ENCODE measurements at places on chromosomes 1 and 21.

DNA sequence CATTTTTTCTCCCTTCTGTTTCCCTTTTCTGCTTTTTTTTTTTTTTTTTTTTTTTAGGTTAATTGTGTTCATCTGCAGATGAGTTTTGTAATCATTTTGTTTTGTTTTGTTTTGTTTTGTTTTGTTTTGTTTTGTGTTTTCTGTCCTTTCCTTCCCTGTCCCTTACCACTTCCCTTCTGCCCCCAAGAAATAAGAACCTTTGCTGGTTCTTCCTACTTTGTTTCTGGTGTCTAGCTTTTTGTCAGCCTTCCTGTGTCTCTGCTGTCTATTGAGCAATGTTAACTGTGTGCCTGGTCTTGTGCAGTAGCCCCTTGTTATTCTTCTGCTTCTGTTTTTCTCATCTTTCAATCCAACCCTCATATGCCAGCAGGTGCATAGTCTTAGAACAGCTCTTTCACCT, 46.0 kb downstream of the MPZL1 start:
- no peak for DNase-seq

DNA sequence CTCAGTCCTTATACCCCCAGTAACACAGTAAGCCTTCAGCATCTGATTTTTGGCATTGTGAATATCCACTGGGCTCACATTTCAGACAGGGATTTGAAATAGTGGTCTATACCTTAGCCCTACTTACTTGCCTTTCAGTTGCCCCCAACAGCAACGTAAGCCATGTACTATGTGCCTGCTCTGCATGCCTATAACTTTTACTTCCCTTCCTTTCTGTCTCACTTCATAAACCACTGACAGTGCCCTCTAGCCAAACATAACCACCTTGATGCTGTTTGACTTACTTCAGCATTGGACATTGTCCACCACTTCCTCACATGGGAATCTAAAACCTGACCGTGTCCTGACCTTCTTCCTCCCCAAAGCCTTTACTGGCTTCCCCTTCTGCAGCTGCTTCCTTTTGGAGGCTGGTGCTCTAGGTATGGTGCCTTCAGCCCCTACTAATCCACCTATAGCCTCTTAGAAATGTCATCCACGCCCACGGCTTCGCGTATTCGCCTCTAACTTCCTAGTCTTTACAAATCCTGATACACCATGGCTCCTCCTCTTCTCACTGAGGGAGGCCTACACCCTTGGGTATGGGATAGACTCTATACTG, 3.6 kb upstream of the ZNF672 start:
- no peak for DNase-seq

- no peak for DNase-seq
Observed at GRCh38 chr1:9929431-9930385, 13.5 kb downstream of the LZIC start.

- DNase-seq: no peak
Observed at GRCh38 chr21:44423312-44423821, 31.9 kb upstream of the LRRC3 start.

GRCh38 chr1:227317011-227317451, 1.3 kb downstream of the CDC42BPA start:
- no peak for DNase-seq

DNA sequence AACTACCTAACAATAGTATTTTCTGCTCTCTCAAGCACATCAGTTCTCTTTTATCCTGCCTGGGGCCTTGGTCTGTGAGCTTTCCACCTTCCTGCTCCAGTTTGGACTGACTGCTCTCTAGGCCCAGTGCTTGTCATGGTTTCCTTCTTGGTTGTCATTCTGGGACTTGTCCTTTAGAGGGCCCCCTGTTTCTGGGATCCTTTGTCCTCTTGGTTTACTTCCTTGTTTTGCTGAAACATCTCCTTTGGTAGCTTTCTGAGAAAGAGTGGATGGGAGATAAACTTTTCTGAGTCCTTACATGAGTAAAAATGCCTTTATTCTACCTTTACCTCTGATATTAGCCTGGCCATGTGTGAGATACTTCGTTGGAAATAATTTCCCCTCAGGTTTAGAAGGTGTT, 4.7 kb downstream of the SLC1A7 start:
- no peak for DNase-seq

- no peak for DNase-seq
Observed at GRCh38 chr1:208874915-208875314, 630.7 kb upstream of the PLXNA2 start.

DNA sequence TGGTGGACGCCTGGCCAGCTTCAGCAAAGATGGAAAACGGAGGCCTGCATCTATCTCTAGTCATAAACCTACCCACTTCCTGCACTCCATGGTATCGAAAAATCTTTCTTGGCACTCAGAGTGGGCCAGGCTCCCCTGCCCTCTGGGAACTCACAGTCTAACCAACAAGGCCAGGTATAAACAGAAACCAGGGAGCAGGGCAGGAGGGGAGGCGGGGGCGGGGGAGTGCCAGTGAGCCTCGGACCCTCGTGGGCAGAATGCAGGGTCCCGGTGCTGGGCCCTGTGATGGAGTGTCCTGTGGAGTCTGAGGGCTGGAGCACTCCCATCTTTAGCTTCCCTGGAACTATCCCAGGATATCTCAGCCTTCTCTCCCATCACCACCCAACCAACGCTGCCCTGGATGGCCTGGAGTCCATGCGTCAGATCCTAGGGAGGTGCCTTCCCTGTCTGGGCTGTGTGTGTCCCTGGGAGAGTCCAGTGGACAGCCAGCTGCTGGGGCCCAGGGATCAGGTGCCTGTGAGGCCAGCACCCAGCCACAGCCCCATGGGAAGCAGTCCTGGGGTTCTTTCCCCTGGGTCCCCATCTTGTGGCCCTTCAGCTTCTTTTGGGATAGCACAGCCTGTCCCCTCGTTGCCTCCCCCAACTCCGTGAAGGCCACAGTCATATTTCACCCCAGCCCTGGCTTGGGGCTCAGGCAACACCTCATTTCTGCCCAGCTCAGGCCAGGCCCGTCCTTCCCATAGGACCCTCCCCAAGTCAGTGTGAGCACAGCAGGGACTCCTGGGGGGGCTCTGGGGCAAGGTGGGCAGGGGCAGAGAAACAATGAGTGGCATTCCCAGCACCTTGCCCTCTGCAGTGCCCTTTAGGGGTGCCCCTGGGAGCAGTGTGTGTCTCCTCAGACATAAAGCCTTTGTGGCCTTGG, 1.1 kb upstream of the EPS8L3 start:
- no peak for DNase-seq

- no peak for DNase-seq
Observed at GRCh38 chr1:32926562-32926961, 25.4 kb upstream of the TMEM54 start.

- no peak for DNase-seq
Observed at GRCh38 chr1:245788886-245789285, 634.1 kb downstream of the KIF26B start.

DNA sequence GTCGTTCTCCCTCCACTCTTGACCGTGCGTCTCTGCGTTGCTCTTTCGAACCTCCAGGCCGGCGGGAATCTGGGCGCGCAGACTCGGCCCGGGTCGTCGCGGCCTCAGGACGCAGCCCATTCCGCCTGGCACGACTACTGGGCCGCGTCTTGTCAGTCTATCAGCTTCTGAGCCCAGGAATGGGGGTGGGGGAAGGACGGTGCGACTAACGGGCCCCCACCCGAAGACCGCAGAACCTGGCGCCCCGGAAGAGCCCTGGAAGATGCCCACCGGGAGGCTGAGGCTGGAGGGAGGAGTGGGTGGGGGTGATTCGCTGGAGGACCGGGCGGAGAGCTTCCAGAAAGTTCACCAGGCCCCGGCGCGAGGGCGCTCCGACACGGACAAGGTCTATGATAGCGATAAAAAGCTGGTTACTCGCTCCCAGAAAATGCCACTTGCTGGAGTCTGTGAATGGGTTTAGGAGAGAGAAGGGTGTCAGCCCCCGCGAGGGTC, 1.7 kb upstream of the DMRTA2 start:
- no peak for DNase-seq

DNA sequence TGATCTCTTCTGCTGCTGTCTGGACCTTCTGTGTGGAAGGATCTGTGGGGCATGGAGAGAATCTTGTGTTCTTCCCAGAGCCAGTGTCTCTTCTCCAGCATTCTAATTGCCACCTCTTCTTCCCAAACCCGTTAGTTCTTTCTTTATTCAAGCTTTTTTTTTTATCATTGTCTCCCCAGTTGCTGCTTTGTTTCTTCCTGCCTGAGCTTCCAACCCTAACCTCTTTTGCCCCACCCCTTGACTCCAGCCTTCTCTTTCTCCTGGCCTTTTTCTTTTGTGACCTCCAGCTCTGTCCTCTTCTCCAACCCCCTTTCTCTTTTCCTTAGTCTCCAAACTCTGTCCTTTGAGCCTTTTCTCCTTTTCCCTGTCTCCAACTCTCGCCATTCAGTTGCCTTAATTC, 4.5 kb downstream of the AGO1 start:
- DNase-seq: no peak

- no peak for DNase-seq
Observed at GRCh38 chr1:230107941-230108340, 40.9 kb downstream of the GALNT2 start.

DNA sequence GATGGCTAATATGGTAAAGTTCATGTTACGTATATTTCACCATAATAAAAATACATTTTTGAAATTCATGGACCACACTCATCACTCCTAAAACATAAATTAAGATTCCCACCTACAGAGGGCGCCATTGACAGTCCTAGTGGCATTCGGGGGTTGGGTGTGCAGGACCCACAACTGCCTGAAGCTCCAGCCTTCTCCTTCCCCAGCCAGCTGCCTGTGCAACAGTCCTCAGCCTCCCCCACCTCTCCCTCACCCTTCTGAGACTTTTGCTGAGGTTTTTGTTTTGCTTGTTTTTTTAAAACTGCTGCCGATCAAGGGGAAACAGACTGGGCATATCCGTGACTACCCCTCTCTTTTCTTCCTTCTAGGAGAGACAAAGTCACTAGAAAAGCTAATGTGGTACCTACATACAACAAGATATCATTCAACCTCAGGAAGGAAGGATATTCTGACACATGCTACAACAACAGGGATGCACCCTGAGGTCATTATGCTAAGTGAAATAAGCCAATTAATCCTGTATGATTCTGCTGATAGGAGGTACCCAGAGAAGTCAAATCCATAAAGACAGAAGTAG, 9.2 kb upstream of the EVA1C start:
- peak; percentile 14 for DNase-seq

DNA sequence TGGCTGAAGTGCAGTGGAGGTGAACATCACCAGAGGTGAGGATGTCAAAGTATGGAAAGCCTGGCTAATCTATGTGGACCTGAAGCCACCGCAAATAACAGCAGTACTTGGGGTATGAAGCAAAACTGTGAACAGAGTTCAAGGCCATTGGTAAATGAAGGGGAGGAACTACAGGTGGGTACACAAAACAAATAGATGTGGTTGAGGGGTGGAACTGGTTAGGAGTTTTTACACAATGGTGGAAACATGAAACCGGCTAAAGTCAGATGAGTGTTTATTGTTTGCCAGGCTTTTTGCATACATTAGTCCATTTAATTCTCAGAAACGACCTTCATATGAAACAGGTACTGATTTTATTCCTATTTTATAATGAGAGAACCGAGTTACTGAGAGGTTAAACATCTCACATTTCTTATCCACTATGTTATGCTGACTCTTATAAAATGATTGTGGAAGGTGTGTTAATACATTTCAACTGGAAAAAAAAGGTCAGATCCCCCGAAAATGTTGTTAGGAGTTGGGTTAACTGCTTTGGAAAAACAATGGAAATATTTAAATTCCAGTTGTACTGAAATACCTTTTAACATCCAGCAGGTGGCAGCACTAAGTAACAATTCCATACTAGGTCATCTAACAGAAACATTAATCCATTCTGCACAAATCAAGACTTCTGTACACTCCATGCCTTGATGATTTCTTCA, 44.3 kb upstream of the GTF2B start:
- DNase-seq: no peak

- no peak for DNase-seq
Observed at GRCh38 chr1:223001653-223002634, 141.1 kb downstream of the TLR5 start.

DNA sequence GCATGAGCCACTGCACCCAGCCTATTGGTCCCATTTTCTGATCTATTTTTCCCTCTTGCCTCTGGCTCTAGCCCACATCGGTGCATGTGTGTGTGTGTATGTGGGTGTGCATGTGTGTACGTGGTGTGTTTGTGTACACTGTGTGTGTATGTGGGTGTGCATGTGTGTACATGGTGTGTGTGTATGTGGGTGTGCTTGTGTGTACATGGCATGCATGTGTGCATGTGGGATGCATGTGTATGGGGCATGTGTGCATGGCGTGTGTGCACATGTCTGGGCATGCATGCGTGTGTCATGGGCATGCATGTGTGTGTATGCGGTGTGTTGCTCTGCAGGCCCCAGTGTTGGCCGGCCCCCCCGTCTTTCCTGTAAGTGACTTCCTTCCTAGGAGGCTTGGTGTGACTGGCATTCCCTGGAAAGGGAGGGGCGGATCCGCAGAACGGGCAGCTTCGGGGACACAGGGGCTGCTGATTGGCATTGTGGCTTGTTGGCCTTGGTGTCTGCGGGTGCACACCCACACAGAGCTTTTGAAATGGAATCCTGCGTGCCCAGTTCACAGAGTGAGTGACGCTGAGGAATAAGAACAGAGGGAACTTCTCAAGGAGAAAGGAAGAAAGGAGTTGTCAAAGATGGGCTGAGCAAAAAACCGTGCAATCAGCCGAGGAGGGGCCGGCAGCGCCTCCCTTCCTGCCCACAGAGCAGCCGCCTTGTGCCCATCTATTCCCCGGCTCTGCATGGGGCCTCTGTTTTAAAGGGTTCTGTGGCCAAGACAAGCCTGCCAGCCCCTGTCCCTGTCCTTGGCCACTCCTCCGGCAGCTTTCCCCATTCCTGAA, 8.0 kb downstream of the PDXK start:
- no peak for DNase-seq

GRCh38 chr1:116686723-116687352, 19.3 kb upstream of the IGSF3 start:
- DNase-seq: no peak

- no peak for DNase-seq
Observed at GRCh38 chr1:23558872-23559135, 497 bp downstream of the ID3 start.

- DNase-seq: no peak
Observed at GRCh38 chr1:176032040-176032645, 174.9 kb downstream of the COP1 start.

DNA sequence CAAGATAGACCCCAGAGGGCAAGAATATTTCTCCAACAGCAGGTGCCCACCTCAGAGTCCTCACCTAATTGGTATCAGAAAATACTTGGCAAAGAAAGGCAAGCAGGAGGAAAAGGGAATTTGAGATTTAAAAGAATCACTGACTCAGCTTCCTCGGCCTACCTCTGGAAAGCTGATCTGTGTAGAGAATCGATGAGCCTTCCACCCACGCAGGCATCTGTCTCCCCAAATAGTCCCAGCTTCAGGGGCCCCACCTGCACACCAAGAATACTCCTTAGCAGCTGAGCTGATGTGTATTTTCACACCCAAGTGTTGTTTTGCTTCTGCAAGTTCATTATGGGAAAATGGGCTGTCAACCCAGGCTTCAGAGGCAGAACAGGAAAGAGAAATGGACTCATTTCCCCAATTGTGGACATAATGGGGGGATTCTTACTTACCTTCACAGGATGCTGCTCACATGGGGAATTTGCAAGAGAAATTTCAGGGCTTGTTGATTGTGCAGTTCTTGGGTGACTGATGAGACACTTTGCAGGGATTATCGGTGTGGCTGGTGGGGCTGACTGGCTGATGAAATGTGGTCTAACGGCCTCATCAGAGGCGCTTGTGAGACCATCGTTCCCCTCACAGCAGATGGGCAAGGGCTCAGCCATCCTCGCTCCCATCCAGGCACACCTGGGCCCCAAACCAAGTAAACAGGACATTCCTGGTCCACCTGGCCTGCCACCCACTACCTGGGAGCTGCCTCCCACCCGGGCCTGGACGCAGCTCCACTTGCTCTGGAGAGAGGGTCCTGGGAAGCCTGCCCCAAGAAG, 436.3 kb downstream of the PTPRU start:
- no peak for DNase-seq
